SHP77 treated with DMSO at 0.1 percent for 48 hours (cell line): ENCODE measurements at places on chromosomes 6 and 20.
A peak's percentile ranks its signal among the peaks of the same experiment; 100 is the strongest.

DNA sequence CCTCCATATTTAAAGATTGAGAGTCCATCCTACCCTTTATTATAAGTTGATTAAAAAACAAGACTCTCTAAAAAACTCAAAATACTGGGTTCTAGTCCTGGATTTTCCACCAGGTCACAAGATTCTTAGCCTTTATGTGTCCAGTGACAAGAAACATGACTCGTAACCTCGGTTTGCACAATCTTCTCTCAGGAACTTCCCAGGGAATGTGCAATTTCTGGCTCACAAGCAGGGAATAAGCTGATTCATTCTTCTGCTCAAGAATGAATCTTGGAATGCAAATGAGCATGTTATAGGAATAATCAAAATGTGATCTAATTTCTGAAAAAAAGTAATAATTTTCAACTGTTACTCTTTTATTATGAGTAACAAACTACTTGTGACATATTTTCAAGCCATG is 45.1 kb downstream of the OGFRL1 start:
- no peak for DNase-seq

DNA sequence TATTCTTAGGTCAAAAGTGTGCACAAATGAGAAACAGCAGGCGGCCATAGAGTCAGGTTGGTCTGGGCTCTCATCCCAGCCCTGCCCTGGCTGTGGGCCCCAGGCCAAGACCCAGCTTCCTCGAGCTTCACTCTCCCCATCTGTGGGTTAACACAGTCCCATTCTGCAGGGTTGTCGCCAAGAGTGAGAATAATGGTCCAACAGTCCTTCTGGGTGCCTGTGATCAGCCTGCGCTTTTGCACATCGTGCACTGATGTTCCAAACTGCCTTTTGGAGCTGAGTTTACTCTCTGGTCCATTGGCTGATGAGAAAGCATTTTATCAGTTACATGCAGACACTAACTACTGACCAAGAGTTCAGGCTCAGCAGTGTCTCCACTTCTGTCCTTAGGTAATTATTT is 82.6 kb downstream of the INSM1 start:
- DNase-seq = peak; percentile 71

DNA sequence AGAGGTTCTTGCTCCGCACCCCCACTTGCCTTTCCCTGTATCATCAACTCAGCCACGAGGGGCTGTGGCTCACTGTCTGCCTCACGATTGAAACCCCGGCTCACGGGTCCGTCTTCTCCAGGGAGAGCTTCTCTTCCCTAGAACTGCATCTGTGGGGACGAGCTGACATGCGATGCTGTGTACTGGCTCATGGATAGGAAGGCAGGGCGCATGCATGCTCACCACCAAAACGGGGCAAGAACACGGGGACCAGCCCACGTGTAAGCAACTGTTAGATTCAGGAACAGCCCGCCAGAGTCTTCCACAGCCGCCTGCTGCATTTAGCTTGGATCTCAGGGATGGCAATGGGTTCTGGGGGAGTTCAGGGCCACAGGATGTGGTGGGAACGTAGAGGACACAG is 275.9 kb upstream of the CDH4 start:
- no peak for DNase-seq

- no peak for DNase-seq
Measured at GRCh38 chr6:25165177-25165576, 114.0 kb upstream of the CARMIL1 start.

DNA sequence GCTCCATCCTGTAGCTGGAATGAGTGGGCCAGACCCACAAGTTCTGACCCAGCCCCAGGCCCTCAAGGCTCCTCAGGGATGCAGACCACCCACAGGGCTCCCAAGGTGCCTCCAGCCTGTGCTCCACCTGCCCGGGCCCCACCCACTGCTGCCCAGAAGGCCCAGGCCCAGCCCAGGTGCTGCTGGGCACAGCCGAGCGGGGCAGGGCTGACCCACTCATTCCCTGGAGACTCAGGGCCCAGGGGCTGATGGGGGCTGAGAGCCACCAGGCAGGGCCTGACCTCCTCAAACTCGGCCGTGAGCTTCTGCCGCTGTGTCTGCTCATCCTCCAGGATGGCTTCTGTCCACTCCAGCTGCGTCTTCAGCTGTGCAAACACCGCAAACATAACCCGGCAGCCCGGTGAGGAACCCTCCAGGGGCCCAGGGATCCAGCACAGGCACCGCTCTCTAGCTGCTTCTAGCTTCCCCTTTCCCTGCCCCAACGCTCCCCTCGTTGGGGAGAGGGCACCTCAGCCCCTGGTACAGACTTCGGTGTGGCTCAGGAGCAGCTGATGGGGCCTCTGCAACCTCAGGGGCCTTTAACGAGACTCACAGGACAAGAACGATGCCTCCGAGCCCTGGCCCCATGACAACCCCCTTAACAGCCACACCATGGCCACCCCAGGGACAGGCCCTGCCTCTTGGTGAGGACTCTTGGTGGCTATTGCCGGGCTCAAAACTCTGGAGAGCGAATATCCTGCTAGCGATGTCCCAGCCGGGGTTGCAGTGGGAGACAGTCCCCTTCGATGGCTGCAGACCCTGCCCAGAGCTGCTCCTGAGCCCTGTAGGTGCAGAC is 46.0 kb downstream of the DSTN start:
- DNase-seq = peak; percentile 70

GRCh38 chr20:33282196-33282934 is 649 bp upstream of the BPIFB1 start:
- no peak for DNase-seq

- DNase-seq = no peak
Measured at GRCh38 chr20:16848526-16848925, 100.4 kb downstream of the OTOR start.

DNA sequence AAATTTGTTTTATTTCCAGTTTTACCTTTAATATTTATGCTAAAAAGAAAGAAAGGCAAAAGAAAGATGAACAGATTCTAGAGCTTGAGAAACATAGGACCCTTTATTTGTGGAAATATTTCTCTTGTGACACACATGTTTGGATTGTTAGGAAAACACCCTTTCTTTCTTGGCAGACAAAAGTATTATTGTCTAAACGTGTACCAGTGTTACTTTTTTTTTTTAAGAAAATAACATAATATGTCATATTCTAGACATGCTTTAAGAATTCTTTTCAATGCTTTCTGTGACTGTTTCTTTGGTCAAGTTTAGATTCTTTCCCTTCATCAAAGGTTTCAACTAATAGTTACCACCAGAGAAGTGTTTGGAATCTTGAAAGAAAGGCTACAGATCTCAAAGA is 183.4 kb upstream of the CNR1 start:
- DNase-seq = no peak

- no peak for DNase-seq
Measured at GRCh38 chr6:37204014-37204751, 34.2 kb downstream of the PIM1 start.

DNA sequence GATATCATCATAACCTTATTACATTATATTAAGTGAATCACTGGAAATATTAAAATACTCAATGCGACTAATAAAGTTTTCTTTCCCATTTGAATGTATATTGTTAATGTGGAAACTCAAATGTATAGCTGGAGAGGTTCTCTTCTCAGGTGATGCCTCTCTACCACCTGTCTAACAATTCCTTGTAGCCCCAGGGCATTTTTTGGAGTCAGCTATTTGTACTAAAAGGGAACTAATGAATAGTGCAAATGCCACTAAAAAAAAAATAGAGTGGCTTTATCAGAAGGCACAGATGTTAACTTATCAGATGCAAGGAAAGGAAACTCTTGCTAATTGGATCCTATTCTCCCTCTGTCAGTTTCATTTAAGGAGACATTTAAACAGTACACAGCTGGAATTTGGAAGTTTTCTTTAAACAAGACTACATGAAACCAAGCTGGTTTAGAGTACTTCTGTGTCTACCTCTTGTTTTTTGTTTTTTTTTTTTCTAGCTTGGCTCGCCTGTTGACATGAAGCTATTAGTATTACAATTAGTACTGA is 897.0 kb upstream of the SLC35B3 start:
- no peak for DNase-seq

- no peak for DNase-seq
Measured at GRCh38 chr6:156787569-156788492, 10.7 kb downstream of the ARID1B start.

DNA sequence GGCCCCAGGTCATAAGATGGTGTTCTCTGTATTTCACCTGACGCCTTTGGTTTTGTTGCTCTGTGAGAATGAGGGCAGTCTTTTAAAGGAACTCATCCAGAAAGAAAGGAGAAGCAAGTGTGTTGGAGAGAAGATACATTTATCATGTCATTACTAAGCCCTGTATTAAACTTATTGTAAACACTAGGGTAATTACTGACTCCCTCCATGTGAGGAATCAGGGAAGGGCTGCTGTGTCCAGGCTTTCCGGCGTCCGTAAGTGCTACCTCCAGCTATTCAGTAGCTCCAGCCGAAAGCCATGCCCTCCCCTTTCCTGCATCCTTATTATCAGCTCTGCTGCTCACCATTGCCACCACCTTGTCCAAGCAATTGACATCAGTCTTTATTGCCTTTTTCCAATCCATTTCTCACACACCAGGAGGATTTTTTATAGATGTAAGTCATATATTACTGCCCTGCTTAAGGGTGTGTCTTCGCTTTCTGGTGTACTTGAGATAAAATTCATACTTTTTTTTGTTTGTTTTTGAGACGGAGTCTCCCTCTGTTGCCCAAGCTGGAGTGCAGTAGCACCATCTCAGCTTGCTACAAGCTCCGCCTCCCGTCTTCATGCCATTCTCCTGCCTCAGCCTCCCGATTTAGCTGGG is 94.7 kb downstream of the RPP40 start:
- no peak for DNase-seq

GRCh38 chr20:37856932-37857660 is 45.8 kb upstream of the VSTM2L start:
- DNase-seq = no peak

DNA sequence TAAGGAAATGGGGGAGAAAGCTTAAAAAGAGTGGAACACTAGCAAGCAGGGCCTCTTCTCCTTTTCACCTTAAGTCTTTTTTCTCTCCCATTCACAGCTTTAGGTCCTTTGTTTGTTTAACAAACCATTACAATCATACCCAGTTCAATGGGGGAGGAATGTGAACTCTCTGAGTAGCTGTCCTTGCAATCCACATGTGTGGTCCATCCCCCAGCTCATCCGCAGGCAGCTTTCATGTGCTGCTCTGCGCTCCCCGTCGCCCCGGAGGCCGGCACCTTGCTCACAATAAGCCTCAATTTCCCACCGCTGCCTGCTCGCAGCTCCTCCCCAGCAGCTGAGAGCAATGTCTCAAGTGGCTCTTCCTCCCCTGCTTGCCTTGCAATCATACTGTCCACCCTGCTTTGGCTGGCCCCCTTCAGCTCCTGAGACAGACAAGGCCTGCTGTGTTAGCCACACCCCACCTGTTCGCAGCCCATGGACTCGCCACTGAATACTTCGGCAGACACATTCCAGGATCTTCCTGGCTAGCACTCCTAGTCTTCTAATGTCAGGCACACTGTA is 49.1 kb downstream of the PLAGL1 start:
- no peak for DNase-seq

DNA sequence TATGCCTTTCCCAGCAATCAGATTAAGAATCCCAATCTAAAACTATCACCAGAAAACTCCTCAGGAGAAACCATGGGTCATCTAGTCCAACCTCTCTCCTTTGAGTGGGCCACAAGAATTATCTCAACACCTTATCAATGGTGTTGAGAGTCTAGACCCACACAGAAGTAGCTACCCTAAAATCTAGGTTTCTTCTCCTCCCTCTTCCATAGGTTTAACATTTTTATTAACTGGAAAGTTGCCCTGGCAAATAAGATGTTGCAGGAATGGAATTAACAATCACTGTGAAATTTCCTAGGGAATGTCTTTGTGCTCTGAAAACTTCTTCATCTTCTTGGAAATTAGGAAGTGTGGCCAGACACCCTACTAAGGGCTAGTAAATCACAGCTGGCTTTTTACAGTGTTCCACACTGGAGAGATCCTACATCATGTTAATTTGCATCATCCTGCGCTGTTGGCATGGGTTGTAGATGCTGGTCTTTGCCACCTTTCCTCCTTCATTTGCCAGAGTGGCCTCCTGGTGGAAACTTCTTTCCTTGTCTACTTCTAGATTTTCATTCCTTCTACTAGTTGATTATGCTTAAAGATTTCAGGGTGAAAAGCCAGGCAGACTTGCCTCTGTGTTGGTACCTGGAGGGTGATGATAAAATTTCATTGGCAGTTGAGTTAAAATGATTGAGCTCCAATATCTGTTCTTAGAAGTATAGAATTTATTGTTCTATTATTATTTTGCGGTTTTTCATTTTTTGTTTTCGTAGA is 2.7 kb downstream of the TNFAIP3 start:
- no peak for DNase-seq

- no peak for DNase-seq
Measured at GRCh38 chr6:137810554-137811120, 56.4 kb upstream of the TNFAIP3 start.

GRCh38 chr6:39102071-39102820 is 12.7 kb downstream of the SAYSD1 start:
- DNase-seq = no peak

GRCh38 chr6:74671558-74672025 is 534.3 kb downstream of the COL12A1 start:
- no peak for DNase-seq

GRCh38 chr6:77740380-77740779 is 87.5 kb downstream of the MEI4 start:
- DNase-seq = no peak

- DNase-seq = no peak
Measured at GRCh38 chr6:44388135-44388487, 605 bp downstream of the CDC5L start.

DNA sequence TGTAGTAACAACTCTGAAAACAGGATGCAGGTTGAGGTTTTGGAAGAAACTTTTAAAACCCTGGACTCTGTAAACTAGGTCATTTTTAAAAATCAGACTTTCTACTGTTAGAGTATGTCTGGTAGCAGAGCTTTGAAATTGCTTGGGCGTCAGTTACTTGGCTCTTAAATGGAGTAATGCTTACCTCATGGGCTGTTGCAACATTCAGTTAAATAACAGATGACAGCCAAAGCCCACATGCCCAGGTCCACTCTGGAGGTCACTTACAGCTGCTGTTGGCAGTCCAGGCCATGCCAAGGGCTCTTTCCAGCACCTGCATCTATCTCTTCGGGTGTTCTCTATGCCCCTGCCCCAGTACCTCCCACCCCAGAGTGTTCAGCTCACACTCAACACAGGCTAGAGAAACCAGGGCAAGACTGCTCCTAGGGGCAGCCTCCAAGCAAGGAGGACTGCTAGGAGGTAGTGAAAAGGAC is 96.4 kb downstream of the BANF2 start:
- no peak for DNase-seq

- DNase-seq = no peak
Measured at GRCh38 chr6:170489836-170490235, 63.3 kb downstream of the PSMB1 start.

- no peak for DNase-seq
Measured at GRCh38 chr6:113744861-113745260, 112.3 kb upstream of the MARCKS start.

DNA sequence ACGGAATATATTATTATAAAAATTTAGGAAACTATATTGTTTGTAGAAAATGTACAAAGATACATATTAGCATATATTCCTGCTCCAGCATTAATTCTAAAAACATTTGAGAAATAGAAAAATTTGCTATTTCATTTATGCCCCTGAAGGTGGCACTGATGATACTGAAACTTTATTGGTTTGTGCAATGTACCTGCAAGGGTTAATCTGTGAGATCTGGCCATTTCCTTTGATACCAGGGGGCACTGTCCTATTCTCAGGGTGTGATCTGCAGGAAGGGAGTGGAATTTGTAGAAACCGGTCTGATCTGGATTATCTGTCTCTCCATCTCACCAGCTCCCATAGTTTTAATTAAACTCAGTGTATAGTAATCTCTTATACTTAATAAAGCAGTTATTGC is 625.1 kb upstream of the IMPG1 start:
- no peak for DNase-seq
